ENCODE measurements at places on chromosomes 5 and 9.

DNA sequence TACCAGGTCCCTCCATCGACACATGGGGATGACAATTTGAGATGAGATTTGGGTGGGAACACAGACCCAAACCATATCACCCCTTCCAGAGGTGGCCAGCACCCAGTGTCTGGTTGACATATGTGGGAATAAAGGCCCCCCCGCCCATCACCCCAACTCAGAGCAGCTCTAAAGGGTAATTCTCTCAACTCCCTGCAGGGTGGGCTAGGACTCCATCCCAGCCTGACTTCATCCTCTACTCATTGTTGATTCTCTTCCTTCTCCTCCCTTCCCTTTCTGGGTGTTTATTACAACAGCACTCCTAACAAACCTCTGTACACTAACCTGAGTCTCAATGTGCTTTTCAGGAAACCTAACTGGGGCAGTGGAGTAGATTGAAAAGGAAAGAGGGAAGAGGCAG is 339.9 kb downstream of the ACTL7B start:
- no peak for DNase-seq

DNA sequence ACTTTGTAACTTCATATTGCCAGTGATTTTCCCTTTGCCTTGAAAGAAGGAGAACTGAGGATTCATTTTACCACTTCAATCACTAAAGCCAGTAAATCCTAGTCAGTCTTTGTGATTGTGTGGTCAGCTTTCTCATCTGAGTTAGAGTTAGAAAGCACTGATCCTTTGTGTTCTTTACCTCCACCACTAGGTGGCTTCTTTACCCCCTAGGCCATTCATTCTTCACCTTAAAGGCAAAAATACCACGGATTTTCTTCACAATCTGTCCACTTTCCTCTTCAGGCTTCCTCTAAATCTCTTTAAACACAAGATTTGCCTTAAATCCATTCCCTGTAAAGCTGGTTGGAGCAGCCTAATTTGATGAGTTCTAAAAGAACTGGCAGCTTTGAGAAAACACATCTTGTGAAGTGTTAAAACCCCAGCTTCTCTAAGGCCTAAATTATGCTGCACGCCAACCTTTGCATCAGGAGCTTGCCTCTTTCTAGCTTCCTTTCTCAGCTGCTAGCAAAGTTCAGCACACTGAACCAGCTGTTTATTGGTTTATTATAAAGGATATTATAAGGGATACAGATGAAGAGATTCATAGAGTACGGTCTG is 20.4 kb downstream of the BDP1 start:
- no peak for DNase-seq

- DNase-seq = no peak
Observed at GRCh38 chr5:57859626-57860025, 377.0 kb upstream of the ACTBL2 start.

- no peak for DNase-seq
Observed at GRCh38 chr5:17854901-17855300, 220.6 kb downstream of the TAF11L14 start.

DNA sequence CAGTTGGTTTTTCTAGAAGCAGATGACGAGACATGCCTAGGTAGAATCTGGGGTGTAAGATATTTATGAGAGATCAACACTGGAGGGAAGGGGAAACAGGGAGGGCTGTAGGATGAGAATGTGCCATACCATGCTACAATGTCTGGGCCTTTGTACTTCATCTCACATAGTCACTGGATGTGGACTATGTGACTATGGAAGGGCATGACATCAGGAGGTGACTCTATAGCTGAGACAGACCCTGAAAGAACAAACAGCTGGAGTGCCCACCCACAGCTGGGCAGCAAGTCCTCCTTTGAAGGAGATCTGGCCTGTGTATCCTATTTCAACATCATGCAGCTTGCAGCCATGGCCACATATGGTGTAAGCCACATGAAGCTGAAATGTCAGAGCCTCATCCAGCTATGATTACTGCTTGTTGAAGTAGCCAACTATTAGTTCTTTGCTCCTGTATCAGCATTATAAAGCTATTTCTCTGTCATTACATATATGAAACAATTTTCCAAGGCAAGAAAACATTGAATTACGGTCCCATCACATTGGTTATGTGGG is 46.2 kb upstream of the KIF2A start:
- DNase-seq = no peak

DNA sequence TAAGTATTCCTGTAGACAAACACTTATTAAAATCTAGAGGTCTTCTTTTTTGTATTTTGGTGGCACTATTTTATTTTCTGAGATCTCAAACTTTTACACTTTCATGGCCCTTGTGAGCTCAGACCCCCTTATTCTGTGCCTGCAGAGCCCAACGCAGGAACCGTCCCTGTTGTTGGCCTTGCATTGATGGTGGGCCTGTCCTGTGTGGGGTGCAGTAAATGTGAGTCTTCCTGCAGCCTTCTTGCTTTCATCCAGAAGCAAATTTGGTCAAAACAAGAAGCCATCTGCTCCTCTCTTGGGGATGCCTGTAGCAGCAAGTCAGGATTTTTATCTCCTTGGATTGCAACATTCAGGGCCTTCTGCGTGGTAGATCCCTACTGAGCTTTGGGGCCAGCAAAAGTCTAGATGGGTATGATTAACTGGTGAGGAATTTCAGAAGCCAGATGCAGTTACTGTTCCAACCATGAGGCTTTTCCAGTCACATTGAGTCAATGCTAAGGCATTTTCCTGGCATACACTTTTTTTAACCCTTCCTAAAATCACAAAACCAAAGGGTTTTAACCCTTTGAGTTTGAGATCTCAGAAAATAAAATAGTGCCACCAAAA is 31.7 kb downstream of the BASP1 start:
- DNase-seq = no peak

GRCh38 chr5:57249265-57249874 is 75.5 kb downstream of the GPBP1 start:
- no peak for DNase-seq

DNA sequence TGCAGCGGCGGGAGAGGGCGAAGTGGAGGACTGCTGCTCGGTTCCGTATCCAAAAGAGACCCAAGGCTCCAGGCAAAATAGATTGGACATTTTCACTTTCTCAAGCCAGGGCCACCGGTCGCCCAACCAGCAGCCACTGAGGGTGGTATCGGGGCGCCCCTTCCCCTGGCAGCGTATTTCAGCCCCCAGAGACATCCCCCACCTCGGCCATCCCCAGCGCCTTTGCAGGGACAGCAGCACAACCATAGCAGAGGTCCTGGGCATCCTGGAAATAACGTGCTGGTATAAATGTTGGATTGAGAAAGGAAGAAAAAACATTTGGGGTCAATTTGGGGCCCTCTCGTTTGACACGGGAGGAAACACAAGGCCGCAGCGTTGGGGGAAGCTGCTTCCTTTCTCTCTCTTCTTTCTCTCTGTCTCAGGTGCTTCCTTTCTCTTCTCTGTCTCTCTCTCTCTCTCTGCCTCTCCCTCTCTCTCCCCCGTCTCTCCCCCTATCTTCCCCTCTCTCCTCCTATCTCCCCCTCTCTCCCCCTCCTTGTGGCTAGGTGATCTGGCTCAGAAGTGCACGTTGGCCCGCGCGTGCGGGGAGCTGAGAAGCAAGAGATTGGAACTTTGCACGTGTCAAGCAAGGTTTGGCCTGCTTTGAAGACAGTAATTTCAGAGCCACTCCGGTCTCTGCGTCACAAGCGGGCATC is 624 bp upstream of the RETREG1 start:
- DNase-seq = no peak

- DNase-seq = no peak
Observed at GRCh38 chr9:111559000-111559610, 34.1 kb downstream of the ZNF483 start.

- DNase-seq = no peak
Observed at GRCh38 chr5:172722327-172722815, 48.6 kb downstream of the DUSP1 start.

DNA sequence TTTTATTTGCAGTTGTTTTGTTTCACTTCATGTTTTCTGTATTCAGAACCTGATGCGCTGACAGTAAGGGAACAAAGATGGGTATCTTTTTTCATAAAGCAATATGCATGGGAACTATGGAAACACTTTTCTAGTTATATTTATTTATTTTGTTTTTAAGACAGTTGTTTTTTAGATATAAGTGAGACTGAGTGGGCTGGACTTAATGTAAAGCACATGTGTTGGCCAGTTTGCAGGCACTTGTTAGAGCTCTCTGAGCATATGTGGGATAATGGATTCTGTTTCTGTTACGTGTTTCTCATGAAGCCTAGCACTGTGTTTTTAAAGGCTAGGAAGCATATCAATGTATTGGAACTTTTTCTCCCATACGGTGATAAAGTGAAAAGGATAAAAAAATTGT is 164.1 kb downstream of the PRR16 start:
- DNase-seq = no peak

- DNase-seq = no peak
Observed at GRCh38 chr9:135299651-135300345, 179.8 kb upstream of the PPP1R26 start.

DNA sequence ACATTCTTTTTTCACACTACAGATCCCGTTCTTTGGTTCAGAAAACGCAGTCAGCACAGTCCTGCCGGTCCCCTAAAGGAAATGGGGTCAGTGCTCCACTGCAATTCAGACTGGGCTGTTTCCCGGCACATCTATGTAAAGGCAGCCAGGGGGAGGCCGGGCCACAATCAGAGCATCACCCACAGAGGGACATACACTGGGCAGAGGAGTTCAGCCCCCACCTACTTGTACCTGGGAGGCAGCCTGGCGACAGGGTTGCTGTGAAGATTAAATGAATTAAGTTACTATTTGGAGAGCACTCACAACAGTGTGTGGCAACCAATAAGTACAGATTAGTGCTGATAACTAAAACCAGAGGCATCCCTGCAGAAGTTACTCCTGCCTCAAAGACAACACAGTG is 4.5 kb downstream of the PTPN3 start:
- DNase-seq = no peak

GRCh38 chr5:25516141-25516540 is 871.4 kb upstream of the CDH10 start:
- DNase-seq = no peak

DNA sequence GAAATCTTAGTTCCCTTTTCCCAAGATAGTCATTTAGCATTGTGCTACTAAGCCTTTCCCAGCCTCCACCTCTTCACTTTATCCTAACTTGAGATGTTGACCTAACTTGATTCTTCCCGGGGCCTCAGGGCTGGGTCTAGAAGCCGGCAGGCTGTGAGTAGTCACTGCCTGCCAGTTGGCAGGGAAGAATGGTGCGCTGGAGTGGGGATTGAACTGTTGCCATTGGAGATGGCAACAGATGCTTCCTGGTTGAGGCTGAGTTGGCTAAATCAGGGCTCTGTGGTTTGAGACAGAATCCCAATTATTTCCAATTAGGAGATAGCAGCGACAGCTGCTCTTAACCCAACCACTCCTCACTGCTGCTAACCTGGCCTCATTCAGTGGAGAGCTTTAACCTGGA is 343.1 kb downstream of the BRINP1 start:
- no peak for DNase-seq

- DNase-seq = no peak
Observed at GRCh38 chr9:88553350-88553749, 18.4 kb downstream of the NXNL2 start.

GRCh38 chr9:5510360-5510931 is at the start of gene PDCD1LG2:
Gene PDCD1LG2, plus strand, starts transcription at chr9:5510531. Its CDS starts 12,016 bp downstream, at chr9:5522547.
- no peak for DNase-seq
